Cardiac fibroblast (primary cell): ENCODE measurements at places on chromosomes 5 and 9.

DNA sequence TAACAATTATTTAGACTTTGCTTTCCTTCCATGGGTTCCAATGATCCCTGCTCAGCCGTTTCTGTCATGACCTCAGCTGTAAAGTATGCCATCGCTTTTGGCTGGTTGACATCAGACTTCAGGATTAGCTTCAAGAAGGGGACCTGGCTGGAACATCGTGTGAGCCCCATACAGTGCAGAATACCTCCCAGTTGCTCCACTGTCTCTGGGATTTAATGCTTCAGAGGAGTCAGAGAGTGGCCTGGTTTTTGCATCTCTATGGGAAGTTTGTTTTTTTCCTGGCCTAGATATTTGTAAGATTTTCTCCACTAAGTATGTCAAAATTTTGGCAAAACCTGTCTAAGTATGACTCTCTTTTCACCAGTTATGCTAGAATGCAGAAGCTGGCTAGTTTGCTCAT lies 216.9 kb downstream of the GABBR2 start:
- peak; percentile 78 for DNase-seq

DNA sequence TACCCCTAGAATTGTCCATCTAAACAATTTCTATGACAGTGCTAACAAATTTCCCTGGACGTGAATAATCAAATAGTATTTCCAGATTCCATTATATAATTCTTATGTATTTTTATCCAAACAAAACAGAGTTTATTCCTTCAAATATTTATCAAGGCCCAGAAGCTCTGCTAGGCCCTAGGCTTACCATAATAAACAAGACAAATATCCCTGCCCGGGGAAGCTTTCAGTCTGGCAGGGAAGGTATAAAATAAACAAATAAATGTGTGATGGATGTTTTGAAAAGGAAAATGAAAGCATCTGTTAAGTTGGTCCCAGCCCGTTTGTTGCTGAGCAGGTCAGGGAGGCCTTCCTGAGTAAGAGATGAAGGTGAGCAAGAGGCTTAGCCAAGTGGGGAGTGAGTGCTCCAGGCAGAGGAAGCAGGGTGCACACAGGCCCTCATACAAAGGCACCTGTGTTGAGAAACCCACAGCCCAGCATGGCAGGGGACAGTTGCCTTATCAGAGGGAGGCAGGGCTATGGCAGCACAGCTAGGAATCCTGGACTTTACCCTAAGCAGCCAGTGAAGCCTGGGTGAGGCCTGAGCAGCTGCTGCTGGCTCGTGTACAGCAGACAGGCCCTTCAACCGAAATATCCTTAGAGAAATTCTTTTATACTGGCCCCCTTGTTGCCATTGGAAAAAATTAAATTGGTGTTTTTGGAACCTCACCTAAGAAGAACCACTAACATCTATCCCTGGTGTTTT lies 7.7 kb upstream of the SLC35D2 start:
- no peak for DNase-seq

GRCh38 chr9:110355911-110356310 lies 18.2 kb upstream of the TXNDC8 start:
- DNase-seq, result no peak

DNA sequence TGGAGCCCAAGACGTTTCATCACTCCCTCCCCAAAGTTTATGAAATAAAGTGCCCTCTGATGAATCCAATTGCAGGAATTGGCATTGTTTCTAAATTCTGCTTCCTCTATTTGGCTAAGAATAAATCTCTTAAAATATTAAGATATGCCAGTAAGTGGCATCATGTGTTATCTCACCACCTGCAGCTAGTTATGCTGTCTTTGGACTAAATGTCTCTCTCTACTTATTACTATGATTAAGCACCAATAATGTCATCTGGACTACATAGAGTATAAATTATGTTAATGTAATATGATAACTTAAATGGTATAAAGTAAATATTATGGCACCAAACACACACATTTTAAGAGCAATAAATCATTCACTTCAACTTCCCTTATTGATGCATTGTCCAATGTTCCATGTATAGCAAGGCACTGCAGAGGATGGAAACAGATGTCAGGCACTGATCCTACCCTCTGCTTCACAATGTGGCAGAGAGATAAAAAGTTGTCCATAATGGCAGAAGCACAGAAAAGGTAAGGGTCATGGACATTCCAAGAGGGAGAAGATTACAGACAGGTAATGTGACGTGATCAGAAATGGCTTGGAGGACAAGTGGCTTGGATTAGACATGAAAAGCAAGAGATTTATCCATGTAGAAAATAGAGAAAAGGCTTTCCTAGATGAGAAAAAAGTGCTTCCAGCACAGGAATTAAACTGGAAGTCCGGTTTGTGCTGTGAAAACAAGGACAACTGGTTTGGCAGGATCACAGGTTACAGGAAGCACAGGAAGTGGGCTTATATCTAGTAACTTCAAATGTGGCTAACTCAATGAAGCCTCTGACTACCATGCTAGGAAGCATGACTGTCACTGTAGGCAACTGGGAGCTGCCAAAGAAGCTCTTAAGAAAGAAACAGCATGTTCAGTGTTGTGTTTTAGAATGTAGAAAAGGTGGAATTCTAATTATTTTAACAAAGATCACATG lies 26.7 kb downstream of the MARCHF11 start:
- DNase-seq, result no peak

DNA sequence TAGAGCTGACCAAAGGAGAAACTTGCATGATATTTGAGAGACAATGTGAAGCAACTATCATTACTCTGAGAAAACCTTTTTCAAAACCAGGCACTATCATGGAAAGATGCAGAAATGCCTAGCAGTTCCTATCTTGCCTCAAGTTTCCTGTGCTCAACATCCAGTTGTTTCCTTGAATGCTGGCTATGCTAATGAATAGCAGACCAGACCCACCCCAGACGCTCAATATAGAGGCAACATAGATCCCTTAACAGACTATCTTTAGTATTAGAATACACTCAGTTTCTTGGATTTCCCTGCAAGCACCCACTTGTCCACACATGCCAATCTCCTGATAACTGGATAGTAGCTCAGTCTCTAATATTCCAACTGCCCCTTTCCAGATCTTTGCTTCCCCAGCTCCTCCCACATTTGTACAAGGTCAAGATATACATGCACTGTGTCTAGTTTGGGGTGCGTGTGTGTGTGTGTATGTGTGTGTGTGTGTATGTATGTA lies 93.3 kb upstream of the PCSK5 start:
- no peak for DNase-seq

GRCh38 chr9:94700445-94700844 lies 26.1 kb upstream of the AOPEP start:
- no peak for DNase-seq

- DNase-seq, result peak; percentile 38
Observed at GRCh38 chr5:158727771-158728311, 371.9 kb downstream of the EBF1 start.

DNA sequence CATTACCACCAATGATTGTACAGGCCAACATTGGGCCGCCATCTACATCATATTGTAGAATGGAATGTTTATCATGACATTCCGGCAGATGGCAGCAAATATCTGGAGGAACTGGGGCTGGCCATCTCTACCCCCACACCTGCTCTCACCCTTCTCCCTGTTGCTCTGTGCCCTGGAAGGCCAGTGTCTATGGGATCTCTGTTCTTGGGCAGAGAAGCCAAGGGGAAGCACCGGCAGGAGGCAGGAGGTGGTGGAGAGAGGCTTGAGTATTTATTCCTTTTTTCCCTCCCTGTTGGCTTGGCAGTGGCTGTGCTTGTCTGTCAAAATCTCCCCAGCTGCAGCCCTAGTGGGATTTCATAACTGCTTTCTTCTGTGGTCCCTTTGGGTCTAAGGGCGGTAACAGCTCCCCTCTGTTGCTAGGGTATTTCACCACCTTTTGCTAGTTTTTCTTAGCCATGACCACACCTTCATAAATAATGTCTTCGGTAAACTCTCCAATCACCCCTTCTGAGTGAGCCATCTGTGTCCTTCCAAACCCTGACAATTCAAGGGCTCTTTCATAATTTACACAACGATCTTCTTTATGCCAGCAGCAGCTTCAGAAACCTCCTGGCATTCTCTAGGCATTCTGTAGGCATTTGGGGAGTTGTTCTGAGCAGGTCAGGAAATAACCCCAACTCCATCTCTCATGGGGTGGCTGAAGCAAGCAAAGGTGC lies 225.8 kb downstream of the MELK start:
- no peak for DNase-seq

- no peak for DNase-seq
Observed at GRCh38 chr9:18360005-18360404, 113.9 kb upstream of the ADAMTSL1 start.

DNA sequence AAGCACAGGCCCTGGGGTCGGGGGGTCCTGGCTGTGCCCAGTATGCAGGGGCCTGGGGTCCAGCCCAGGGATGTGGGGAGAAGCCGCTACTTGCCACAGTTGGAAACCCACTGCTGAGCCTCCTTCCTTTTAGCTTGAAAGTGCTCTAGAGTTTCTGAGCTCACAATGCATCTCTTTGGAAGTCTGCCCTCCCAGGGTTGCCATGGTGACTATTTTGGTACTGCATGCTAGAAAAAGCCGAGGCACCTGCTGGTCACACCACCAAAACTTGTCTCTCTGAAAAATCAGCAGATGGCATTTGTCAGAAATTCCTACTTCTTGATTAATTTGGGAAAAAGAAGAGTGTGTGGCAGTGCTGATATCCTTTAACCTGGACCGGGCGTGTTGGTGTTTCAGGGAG lies 151.8 kb downstream of the SEC61B start:
- DNase-seq, result no peak
